ENCODE measurements at places on chromosomes 6 and 20.

DNA sequence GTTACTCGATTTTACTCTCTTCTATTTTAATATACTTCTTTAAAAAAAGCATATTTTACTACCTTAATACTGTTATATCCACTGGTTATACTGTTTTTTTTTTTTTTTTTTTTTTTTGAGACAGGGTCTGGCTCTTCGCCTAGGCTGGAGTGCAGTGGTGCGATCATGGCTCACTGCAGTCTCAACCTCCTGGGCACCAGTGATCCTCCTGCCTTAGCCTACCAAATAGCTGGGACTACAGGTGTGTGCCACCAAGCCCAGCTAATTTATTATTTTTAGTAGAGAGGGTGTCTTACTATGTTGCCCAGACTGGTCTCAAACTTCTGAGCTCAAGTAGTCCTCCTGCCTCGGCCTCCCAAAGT is 170.7 kb downstream of the DOK5 start:
- DNase-seq: no peak

- DNase-seq: no peak
Observed at GRCh38 chr20:16083639-16084280, 489.5 kb downstream of the KIF16B start.

GRCh38 chr6:10363911-10364310 is 51.0 kb downstream of the TFAP2A start:
- DNase-seq: no peak

DNA sequence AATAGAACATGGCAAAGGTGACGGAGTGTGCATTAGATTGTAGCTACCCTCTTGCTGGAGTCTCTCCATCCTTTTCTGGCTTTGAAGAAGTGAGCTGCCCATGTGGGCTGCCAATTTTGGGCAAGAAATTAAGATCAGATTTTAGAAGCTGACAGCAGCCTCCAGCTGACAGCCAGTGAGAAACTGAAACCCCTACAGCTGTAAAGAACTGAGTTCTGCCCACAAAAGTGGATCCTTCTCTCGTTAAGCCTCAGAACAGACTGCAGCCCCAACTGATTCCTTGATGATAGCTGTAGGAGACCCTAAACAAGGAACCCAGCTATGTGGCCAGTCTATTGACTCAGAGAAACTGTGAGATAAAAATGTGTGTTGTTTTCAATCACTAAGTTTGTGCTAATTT is 134.1 kb downstream of the CD109 start:
- no peak for DNase-seq

DNA sequence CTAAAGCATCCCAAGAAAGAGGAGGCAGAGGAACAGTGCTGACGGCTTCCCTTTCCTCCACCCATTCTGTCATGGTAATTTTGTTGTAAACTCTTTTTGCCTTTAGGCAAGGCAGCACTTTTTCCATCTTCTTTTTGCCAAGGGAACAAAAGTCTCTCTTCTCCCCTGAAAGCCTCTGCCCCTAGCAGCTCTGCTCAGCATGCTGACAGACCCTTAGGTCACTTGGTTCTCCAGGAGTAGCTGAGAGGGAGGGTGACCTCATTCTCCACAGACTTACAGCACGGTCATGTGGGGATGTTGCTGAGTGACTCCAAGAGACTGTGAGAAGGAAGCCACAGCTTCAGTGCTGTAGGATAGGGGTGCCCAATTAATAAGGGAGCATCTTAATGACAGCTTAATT is 81.1 kb upstream of the RALGAPA2 start:
- DNase-seq: no peak

DNA sequence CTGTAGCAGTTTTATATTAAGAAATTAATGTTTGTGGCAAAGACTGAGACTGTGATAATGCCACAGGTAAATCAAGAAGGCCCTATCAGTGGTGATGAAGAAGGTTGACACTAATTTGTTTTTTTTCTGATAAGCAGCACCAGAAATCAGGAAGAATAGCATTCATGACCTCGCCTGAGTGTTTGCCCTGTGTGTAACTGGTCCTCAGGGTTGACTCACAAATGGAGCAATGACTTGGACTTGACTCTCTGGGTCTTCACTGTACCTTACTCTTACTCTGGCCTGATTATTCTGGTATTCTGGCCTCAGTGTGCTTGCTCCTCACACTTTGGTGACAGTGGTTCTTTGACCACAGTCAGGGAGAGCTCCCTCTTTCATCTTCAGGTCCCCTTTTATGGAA is 243.9 kb downstream of the HAO1 start:
- DNase-seq: no peak

DNA sequence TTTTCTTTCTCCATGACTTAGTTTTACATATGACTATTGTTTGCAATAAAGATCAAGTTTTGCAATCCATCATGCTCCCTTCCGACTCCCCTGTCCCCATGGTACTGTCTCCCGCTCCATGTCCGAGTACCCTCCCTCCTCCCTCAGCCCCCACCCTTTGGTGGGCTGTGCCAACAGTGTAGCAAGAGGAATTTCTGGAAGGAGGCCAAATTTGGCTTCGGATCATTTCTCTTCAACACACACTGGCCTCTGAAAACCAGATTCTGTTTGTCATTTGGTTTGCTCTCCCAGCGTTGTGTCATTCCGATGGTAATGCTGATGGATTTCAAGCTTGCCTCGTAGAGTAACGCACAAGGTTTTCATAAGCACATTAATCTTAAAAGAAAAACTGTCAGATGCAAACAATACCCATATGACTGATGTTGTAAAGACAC is 22.9 kb upstream of the PAX1 start:
- no peak for DNase-seq

- peak; percentile 50 for DNase-seq
Observed at GRCh38 chr20:38304845-38305447, 990 bp downstream of the BPI start.

GRCh38 chr6:21085211-21085610 is 508.3 kb upstream of the SOX4 start:
- no peak for DNase-seq

GRCh38 chr20:2763186-2763585 is 37.2 kb downstream of the CPXM1 start:
- no peak for DNase-seq

- no peak for DNase-seq
Observed at GRCh38 chr6:166989427-166990032, 9.7 kb upstream of the CEP43 start.

GRCh38 chr6:113999284-113999683 is 28.3 kb upstream of the HDAC2 start:
- no peak for DNase-seq

DNA sequence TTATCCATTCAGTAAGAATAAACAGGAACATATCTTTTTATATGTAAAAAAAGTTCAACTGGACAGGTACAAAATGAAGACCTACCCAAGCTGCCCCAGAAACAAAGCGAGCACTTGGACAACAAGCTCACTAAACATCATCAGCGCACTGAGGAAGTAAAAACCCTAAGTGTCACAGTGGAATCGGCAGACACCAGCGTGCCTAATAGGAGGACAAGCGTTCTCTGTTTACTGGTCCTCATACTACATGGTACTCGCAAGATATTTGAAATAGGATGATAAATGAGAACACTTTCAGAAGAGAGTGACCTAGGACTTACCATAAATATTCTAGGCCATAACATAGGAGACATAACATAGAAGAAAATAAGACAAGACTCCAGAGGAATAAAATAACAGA is 18.2 kb downstream of the MAP7 start:
- no peak for DNase-seq

DNA sequence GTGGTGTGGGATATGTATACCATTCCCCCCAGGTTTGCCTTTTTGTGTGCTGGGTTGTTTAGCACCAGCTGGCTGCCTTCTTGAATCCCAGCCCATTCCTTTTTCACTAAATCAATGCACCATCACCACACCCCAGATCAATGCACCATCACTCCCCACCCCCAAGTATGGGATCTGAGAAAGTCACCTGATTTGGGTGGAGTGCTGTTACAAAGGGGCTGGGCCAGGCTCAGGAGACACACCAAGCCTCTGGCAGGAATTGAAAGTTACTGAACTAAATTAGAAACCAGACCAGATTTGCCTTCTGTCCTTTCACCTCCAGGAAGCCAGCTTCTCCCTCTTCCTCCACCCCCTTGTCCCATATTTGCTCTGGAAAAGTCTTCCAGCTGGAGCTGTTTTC is 19.6 kb upstream of the PKHD1 start:
- no peak for DNase-seq

DNA sequence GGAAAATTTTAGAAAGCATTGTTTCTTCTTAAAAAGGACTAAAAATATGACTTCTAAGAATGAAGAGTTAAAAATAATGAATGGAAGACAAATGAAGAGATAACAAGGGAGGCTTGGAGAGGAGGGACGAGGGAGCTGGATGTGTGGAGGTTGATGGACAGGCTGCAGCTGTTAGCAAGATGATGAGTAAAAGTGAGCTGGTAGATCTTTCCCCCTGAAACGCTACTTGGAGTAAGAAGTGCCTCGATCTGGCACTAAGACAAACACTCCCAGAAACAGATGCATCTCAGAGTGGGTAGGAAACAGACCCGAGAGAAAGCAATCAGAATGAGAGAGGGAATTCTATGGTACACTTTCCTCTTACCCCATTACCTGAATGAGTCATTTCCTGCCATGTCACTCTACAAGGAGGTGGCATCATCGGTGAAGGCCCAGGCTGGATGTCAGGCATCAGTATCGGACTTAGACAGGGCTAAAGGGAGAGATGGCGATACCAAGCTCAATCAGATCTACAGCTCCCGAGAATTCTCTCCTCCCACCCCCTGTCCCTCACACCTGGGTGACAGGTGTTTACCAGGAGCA is 154.1 kb upstream of the BMP2 start:
- no peak for DNase-seq

DNA sequence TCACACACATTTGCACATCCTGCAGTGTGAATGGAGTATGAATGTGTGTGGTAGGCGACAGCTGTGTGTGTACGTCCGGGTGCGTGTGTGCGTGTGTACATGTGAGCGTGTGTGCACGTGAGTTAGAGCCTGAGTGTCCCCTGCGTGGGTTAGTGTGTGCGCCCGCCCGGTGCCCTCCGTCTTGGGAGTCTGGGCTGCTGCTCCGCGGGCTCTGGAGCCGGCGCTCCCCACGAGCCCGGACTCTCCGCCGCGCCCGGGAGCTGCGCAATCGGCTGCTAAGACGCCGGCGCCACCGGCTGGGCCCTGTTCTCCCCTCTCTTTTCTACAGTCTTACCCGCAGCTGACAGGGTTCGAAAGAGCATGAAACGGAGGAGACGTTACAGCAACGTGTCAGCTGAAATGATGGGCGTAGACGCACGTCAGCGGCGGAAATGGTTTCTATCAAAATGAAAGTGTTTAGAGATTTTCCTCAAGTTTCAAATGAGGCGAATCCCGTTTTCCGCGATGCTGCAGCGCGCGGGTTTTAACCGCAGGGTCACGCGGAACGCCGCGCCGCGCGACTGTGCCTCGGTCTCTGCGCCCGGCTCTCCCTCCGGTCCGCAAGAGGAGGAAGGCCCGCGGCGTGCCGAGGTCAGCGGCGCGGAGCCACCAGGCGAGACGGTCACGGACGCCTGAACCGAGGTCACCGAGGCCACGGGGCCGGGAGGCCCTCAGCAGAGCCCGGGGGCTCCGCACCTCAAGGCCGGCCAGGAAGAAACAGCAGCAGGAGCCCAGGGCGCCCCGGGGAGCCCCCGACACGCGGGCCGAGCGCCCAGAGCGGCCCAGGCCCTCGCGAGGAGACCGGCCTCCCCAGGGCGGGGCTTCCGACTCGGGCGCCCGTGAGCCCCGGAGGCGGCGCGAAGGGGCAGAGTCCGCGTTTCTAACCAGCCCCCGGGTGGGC is 95.3 kb upstream of the BHLHE23 start:
- no peak for DNase-seq

DNA sequence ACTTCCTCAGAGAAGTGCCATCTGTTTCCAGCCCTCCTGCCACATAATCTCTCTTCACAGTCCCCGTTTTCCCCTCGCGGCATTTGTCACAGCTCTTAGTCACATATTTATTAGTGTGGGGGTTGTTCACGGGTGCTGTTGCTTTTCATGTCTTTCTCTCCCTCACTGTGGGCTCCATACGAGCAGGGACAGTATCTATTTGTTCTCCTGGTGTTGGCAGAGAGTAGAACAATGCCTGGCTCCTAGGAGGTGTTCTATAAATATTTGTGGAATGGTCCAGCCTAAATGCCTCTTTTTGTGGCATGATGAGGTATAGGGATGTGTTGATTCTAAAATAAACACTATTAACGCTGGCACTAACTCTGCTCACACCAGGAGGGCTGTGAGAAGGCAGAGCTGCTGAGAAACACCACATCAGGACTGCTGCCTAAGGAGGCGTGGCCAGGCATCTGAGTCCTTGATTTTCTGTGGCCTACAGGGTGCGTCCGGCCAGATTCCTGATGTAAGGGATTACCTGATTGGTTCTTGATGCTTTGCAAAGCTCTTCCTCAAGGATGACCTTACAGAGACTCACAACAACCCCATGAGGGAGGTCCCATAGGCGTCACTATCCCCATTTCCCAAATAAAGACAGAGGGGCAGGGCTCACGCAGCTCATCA is 219.8 kb upstream of the ARID1B start:
- DNase-seq: no peak

- no peak for DNase-seq
Observed at GRCh38 chr6:108675226-108676200, 114.8 kb downstream of the FOXO3 start.
